ENCODE measurements at places on chromosomes 4 and X. TPM values are rescaled to one million over a fixed set of nuclear protein-coding genes. Genes with fewer than 3 reads are reported as not detected.

Gene BMPR1B
- 13.2 TPM for polyA plus RNA-seq

Gene UGT2B11
- not detected for polyA plus RNA-seq

Gene USP27X
- 2.5 TPM for polyA plus RNA-seq

Gene MAGEE1
- 2.8 TPM for polyA plus RNA-seq

Gene TRIM75
- polyA plus RNA-seq = 0.10 TPM

Gene DCAF8L2
- polyA plus RNA-seq = not detected

Gene SRPX2
- polyA plus RNA-seq = 21.0 TPM

Gene MAGEC1
- polyA plus RNA-seq = 0.06 TPM

Gene FATE1
- 3.9 TPM for polyA plus RNA-seq

DNA sequence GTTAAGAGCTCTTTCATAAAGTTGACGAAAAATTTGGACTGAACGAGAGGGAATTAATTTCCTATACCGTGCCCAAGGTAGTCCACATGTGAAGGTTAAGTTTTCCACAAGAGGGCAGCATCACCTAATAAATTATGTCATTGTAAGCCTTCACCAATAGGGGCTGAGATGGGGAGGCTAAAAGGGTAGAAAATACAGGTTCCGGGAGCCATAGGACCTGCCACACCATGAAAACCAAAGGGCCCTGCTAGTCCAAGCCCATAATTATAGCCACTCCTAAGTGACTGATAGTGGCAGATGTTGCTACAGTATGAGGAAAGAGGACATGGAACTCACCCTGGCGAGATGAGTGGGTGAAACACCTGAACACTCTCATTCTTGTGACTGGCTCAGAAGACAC, 122.2 kb downstream of the SHROOM4 start:
- DNase-seq = peak; percentile 13

DNA sequence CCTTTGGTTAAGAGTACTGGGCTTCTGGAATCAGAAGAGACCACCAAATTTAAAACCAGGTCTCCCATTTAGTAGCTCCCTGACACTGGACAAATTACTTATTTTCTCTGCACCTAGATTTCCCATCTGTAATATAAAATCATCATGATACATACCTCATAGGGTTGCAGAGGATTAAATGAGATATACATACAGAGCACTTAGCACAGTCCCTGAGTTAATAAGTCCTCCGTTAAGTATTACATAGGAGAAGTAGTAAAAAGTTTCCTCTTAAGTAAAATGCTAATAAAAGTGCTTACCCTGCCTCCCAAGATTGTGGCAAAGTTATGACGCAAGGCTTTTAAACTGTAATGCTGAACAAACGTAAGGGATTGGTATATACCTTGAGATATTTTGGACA, 539 bp upstream of the CHIC1 start:
- no peak for DNase-seq

DNA sequence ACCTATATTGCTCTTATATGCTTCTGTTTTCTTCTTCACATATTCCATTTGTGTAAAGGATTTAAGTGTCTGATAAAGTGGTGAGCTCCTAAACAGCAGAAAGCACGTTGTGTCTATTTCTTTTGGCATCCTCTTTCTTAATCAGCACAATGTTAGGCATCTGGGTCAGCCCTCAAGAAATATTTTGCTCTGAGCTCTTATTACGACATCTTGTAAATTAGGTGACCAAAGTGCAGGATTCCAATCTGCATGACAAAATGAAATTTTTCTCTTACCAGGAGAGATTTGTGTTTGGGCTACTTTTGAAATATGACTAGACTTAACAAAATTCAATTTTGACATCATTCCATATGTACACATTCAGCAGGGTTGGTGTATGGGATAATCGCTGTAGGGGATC, 210.0 kb upstream of the IGFBP7 start:
- no peak for DNase-seq

- no peak for DNase-seq
Observed at GRCh38 chr4:21664355-21664754, 284.2 kb downstream of the KCNIP4 start.

- DNase-seq = no peak
Observed at GRCh38 chr4:28269426-28269825, 1408.8 kb downstream of the STIM2 start.

GRCh38 chrX:53471346-53471745, 37.2 kb upstream of the HSD17B10 start:
- DNase-seq = no peak

- no peak for DNase-seq
Observed at GRCh38 chr4:69196209-69196965, 18.2 kb downstream of the UGT2B11 start.

GRCh38 chrX:155027509-155028066, 944 bp downstream of the FUNDC2 start:
- DNase-seq = peak; percentile 62

DNA sequence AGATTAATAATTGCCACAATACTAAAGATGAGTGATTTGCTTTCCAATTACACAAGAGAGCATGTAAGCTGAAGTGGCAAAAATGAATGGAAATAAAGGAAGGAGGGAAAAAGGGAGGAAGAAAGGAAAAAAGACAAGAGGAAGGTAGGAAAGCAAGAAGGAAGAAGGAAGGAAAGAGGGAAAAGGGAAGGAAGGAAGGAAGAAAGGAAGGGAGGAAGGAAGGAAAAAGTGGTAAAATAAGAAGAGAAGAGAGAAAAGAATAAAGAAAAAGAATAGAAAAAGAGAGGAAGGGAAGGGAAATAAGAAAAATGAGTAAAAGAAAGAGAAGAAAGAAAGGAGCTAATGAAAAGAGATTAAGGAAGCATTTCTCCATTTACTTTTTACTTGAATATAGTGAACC, 4.6 kb downstream of the NDST4 start:
- no peak for DNase-seq

GRCh38 chr4:1869530-1870327, 1.5 kb upstream of the NSD2 start:
- no peak for DNase-seq

DNA sequence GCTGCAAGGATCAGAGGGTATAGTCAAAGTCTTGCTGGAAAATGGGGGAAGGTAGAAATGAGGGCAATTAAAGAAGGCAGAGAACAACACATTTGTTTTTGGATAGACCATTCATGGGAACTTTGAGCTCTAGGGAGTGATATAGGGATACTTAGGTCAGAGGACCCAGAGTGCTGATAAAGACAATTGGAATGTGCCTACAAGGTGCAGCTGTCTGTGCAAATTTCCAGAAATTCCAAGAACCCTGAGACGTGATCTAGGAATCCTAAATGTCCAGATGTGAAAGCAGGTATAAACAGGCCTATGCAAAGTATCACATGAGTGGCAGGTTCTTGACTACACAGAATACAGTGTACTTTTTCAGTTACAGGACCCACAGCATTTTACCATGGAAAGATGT, 24.2 kb downstream of the FNIP2 start:
- no peak for DNase-seq

DNA sequence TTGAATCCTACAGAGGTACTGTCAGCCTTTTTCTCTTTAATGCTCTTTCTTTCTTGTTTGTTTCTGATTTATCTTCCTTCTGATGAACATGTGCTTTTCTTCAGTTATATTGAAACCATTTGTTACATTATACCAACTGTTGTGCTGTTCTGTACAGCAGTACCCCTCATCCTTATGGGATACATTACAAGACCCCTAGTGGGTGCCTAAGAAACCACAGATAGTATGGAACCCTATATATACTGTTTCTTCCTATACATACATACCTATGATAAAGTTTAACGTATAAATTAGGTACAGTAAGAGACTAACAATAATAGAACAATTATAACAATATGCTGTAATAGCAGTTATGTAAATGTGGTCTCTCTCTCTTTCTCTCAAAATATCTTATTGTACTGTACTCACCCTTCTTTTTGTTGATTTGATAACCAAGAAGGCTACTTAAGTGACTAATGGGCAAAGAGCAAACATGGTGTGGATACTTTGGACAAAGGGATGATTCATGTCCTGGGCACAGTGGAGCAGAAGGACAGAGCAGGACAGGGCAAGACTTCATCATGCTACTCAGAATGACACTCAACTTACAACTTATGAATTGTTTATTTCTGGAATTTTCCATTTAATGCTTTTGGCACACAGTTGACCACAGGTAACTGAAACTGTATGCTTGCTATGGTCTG, 10.7 kb upstream of the YIPF7 start:
- no peak for DNase-seq

DNA sequence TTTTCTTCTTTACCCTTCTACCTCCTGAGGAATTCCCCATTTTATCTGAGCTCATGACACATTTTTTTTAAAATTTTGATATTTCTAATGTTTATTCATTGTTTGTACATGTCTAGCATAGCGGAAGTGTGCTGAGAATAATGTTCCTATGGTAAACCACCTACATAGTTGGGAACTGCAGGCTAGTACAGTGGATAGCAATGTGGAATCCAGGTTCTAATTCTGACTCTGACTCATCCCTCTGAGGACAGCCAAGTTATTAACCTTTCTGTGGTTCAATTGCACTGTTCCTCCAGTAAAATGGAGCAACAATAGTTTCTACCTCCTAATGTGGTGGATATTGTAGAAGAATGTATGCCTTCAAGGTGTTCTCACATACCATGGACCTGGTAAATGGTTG, 20.6 kb upstream of the APELA start:
- no peak for DNase-seq

DNA sequence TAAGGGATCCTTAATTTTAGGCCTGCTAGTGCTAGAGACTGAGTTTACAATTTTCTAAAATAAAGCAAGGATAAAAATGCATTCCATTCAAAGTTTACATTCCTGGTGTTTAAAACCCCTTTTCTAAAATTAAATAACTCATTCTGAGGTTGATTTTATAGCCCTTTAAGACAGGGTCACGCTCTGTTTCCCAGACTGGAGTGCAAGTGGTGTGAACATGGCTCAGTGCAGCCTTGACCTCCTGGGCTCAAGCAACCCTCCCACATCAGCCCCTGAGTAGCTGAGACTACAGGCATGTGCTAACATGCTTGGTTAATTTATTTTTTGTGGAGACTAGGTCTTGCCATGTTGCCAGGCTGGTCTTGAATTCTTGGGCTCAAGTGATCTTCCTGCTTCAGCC, 6.8 kb upstream of the CDKL2 start:
- no peak for DNase-seq

- no peak for DNase-seq
Observed at GRCh38 chr4:76641351-76641750, 206.3 kb downstream of the SHROOM3 start.

DNA sequence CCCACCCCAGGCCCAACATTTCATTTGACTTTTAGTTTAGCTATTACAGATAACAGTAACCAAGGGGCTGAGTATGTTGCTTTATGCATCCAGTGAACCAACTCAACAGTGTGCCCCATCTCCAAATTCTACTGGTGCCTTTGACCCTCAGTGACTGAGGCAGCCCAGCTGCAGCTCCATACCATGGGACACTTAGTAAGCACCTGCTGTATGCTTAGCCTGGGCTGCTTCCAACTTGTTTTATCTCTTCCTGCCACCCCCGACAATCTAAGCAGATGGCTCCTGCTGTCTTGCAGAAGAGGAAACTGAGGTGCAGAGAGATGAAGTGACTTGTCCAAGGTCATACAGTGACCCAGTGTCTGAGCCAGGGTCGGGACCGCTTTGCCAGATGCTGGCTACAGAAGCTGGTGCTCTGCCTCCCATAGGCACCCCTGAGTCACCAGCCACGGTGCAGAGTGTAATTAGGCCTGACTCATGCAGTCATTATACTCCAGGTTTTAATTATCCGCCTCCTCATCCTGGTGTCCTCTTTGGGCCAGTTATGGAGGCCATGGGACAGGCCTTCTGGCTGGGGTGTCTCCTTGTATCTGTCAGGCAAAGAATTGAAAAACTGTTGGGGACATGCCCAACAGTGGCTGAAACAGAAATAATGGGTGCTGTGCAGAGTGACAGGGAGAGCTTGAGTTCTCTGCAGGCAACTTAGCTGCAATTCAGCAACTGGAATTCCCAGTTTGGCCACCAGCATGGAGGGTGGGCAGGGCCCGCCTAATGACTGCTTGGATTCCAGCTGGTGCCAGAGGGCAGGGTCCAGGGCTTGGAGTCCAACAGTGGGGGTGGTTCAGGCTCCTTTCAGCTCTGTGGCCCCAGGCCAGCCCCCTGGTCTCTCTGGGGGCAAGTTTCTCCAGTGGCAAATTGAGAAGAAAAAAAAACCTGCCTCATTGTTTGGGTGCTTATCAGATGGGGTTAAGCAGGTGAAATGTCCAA, 8.2 kb upstream of the GPR78 start:
- DNase-seq = no peak

GRCh38 chrX:154724993-154725756, 25.7 kb downstream of the GAB3 start:
- no peak for DNase-seq

- DNase-seq = no peak
Observed at GRCh38 chrX:148290931-148291330, 209.5 kb upstream of the AFF2 start.

DNA sequence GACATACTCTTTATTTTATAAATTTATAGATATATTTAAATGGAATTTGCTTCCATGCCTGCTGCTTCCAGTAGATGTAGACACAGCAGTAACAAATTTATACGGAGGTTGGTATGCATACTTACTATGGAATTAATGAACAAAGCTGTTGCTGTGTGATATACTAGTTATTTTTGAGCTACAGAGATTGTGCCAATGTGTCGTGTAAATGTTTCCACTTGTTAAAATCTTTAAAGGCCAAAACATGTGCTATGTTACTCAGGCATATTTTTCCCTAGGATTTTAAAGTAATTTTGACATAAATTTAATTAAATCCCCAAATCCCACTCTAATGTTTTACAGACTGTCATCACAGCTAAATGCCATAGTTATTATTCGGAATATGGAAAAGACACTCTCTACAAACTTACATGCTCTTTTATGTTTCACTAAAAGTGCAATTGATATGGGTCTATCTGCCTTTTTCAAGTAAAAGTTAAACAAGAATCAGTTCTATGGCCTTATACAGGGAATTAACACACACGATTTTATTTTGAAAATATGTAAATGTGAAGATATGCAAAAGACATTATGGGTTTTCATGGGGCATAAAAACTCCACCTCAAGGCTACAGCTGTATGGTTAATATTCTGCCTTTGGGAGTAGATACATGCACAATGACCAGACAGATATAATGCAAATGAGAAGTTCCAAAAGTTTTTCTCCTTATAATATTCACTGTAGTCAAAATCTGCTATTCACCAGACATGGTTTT, 256.8 kb downstream of the FSTL5 start:
- DNase-seq = peak; percentile 32

DNA sequence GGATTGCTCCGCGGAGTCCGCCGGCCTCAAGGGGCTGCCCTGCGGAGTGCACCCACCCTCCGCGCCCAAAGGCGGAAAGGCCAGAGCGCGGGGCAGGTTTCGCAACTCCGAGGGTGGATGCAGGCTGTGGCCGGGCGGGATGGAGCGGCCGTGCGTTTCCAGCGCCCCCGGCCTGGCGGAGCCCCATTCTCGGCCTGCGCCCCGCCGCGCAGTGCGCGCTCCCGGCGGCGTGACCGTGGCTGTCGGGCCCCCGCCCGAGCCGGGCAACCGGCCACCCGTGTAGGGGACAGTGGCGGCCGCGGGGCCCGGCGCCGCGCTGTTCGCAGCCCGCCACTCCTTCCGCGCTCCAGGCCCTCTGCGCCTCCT, 331 bp downstream of the SETD7 start:
- DNase-seq = no peak

DNA sequence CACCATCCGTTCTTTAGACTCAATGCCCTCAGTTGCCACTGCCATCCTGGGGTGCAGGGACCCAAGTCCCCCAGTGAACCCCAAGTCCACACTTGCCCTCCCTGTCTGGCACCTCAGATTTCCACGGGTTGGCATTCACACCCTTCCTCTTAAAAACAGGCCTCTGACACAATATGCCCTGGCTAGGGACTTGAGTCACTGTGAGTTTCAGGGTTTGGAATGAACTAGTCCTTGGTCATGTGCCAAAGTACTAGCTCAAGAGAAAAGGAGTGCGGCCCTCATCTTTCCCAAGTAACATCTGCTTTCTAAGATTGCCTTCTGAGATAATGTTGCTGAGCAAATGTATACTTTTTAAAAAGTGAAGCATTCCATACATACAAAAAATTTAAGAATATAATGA, 134.0 kb downstream of the MID1 start:
- no peak for DNase-seq

Measured in hindlimb muscle (tissue), 1 donor.